Activated T-cell treated with anti-CD3 and anti-CD28 coated beads for 1 hour (primary cell): ENCODE measurements at places on chromosomes 7 and 10.

DNA sequence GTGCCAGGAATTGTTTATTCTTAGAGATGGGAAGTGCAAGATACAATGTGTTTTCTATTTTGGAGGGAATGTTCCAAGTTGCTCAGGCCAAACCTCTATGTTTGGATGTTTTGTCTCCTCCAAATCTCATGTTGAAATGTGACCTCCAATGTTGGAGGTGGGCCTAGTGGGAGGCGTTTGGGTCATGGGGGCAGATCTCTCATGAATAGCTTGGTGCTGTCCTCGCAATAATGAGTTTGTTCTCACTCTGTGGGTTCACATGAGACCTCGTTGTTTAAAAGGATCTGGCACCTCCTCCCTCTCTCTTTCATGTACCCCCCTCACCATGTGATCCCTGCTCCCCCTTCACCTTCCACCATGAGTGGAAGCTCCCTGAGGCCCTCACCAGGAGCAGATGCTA lies 8.3 kb upstream of the GDF10 start:
- DNase-seq: no peak

DNA sequence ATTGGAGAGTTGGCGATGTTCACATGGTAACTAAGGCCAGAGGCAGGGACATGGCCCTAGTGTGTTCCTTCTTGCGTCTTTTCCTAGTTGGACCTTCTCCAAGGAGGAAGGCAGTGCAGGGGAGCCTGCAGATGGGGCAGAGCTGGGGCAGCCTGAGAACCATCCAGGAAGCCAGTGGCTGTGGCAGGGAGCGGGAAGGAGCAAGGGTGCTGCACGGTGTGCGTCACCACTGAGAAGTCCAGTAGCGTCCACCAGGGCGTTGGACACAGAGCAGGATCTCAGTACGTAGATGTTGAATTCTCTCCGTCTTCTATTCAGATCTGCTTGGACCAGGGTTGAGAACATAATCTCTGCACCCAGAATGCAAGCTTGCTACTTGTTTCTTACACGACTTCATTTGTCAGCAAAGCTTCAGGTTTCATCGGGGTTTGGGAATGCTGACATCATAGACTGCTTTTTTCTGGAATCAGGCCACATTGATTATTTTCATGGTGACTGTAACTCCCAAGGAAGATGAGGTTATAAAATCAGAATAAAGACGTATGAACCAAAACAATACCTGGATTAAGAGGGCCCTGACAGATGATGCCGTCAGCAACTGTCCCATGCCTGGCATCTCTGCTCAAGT lies 130.3 kb downstream of the HECW1 start:
- no peak for DNase-seq

- DNase-seq: no peak
Observed at GRCh38 chr7:99221866-99222265, 14.0 kb upstream of the KPNA7 start.

GRCh38 chr7:47191876-47192291 lies 390.0 kb downstream of the TNS3 start:
- DNase-seq: no peak

- DNase-seq: peak; percentile 78
Observed at GRCh38 chr7:17298102-17298839, at the start of gene AHR. Gene AHR (plus strand): TSS chr7:17298652. CDS start chr7:17299265, 613 bp downstream.

DNA sequence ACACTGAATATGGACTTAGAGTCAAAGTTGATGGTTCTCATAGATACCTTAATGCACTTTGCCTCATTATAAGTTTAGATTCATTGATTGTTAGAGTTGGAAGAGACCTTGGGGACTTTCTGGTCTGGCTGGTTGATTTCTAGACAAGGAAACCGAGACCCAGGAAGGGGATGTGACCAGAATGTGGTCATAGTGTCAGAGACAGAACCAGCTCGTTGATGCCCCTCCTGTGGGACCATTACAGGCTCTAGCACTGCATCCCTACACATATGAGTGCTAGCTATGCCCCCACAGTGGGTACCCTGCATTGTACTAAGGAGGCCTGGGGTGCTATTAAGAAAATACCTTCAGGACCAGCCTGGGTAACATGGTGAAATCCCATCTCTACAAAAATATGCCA lies 306.6 kb downstream of the CAMK1D start:
- no peak for DNase-seq

DNA sequence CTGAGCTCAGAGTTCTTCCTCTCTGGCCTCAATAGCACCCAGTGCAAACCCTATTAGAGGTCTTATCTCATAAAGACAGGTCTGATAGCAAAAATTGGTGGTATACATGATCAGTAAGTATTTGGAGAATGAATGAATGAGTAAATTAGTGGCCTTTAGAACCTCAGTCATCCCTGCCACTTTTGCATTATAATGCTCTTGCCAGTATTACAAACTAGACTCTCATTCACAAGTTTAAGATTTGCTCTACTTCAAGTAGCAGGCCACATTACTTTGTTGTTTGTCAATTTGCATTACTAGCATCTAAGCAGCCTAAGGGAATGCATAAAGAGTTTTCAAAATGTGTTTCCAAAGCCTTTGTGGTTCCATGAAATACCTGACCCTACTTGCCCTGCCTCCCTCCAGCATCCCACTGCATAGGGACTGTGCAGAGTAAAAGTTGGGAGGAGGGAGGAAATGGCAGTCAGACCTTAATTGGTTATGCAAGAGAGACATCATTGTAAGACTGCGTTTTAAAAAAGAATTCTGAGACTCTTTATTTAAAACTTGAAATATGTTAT lies 21.3 kb downstream of the TSPAN12 start:
- no peak for DNase-seq

DNA sequence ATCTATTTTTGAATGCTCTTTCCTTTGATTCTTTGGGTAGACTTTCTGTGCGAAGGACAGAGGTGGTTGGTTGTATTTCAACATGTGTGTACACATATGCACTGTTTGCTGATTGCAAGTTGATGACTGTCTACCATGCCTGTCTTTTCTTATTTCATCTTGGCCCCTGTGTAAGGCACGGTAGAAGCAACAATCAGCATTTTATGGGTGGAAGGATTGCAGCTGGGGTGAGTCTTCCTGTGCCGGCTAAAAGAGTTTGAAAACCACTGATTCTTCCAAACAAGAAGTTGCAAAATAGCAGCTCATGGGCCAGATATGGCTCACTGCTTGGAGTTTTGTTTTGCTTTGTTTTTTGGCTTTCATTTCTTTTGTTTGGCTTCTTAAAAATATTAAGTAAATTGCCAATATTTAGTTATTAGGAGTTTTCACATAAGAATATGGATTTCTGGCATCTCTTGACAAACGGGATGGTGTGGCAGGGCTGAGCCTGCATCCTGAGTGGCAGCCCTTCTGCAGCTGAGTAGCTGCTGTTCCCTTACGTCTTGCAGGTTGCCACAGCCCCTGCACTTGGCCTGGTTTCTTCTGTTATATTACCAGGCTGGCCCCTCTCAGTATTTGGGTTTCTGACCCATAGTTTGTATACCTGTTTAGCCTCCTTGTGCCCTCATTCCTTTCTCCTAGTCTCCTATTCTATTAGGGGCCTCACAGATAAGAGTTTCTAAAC lies 7.2 kb downstream of the ZNF862 start:
- no peak for DNase-seq

DNA sequence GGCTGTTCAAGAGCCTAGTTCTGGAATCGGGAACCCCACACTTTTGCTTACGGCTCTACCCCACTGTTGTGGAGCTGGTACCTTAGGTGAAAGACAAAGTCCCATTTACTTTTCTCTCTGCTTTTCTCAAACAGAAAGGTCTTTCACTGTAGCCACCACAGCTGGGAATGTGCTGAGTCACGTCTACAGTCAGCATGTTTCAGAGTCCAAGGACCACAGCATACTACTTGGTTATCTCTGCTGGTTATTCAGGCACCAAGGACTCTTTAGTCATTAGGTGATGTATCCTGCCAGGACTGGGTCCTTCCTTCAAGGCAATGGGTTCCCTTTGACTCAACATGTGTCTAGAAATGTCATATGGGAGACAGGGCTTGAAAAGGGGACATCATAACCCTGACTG lies 266.8 kb upstream of the STEAP1 start:
- no peak for DNase-seq

DNA sequence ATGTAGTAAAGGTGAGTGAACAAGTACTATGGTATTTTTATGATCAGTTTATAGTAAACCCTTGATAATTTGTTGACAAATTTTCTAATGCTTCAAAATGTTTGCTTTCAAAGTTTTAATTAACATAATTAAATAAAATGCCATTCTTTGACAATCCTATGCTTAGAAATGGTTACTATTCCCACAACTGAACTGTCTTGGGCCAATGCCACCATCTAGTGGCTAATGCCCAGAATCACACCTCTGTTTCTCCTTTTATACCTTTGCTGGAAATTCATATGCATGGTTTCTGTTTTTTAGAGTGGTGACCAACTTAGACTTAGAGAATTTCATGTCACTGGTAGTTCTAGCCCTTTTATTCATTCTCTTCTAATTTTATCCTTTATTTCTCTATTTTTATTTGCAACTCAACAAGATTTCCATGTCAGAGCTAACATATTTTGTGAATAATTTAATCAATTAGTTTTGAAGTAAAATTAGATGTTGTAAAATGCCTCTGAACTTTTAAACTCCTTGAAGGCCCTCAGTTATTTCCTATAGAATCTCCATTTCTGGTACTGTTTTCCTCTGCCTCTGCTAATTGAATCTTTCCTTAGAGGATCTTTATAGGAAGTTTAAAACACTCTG lies 31.1 kb downstream of the PCGF5 start:
- peak; percentile 28 for DNase-seq

- DNase-seq: no peak
Observed at GRCh38 chr7:123754271-123754871, 5.6 kb upstream of the WASL start.

DNA sequence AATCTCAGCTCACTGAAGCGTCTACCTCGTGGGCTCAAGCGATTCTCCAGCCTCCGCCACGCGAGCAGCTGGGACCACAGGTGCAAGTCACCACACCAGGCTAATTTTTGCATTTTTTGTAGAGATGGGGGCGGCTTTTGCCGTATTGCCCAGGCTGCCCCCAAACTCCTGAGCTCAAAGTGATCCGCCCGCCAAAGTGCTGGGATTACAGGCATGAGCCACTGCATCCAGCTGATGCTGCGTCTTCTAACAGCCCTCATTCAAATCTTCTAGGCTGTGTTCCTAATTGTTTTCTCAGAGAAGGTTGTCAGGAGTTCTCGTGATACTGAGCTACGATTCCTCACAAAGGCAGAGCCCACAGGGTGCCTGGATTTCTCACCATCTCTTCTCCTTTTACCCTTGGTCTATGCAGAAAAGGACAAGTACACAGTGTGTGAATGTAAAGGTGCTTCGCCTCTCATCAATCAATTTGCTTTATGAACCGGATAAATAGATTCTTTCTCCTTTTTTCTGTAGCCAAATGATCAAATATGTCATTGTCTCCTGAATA lies 247.3 kb upstream of the PTN start:
- no peak for DNase-seq

GRCh38 chr7:149776289-149776688 lies 2.9 kb upstream of the ZNF467 start:
- DNase-seq: no peak

- no peak for DNase-seq
Observed at GRCh38 chr10:31158011-31158658, 126.5 kb upstream of the ZNF438 start.

DNA sequence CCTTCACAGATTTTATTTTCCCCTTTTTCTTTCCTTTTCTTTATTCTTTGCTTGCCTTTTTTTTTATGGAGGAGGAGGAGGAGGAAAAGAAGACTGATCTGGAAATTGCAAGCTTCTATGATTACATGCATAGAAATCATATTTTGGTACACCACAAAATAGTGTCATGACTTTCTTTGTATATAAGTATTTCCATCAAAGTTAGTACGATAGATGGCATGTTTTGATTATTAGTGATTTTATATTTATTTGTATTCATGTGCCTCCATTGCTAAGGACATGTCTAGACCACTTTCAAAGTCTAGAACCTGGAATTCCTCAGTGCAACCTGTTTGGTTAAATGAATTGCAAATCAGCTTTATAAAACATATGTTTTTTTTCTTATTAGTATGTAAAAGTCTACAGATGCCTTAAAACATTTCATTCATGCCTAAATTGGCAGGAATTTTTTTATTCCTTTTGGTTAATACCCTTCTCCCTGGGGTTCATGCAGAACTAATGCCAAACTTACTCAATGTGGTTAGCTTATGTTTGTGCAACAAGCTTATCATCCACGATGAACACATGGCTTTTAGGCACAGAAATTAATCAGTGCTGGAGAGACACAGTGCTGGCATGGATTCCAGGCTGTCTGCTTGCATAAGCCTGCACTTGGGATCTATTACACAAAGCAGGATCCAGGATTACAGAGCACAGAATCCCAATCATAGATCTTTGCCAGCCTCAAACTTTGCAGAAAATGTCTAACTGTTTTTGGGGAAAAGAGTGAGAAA lies 213.1 kb downstream of the CHRM2 start:
- DNase-seq: no peak

GRCh38 chr10:61633665-61634064 lies 29.1 kb upstream of the CABCOCO1 start:
- no peak for DNase-seq

DNA sequence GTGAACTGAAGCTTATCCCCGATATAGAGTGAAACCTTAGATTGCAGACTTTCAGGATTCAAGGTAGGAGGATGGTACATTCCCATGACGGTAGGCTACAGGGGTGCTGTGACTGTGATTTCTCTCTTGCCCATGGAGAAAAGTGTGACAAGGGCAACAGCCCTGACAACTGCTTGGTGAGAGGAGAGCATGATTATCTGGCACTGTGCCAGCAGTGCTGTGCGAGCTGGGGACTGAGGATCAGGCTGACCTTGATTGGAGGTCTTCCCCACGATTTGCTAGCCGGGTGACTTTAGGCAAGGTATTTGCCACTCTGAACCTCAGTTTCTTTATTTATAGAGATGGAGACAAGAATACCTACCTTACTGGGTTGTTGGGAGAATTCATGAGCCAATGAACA lies 229.5 kb downstream of the PTEN start:
- no peak for DNase-seq

DNA sequence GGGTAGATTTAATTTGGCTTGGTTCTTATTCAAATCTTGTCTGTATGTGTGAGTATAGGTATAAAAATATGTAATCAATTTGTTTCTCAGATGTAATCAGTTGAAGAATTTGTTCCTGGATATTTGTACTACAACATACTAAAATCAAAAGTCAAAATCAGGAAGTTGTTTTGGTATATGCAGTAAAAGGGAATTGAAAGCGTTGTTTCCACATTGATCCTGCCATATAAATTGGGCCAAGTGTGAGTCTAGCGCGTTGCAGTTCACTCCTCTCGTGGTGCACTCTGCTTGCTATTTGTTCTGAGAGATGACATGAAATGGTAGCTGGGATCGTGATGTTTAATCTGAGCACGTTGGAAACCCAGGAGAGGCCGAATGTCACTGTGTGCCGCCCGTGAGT lies 55.9 kb downstream of the SHH start:
- no peak for DNase-seq

- DNase-seq: no peak
Observed at GRCh38 chr7:11153694-11154093, 180.0 kb downstream of the PHF14 start.

GRCh38 chr7:45001138-45001694 lies 1.2 kb downstream of the CCM2 start:
- DNase-seq: peak; percentile 43

- DNase-seq: no peak
Observed at GRCh38 chr7:25963733-25964132, 188.3 kb upstream of the NFE2L3 start.
